ENCODE measurements at places on chromosomes 1 and 21.
A peak's percentile ranks its signal among the peaks of the same experiment; 100 is the strongest.

- DNase-seq = no peak
These were observed 25.4 kb upstream of the CGN start for GRCh38 chr1:151485685-151486255.

DNA sequence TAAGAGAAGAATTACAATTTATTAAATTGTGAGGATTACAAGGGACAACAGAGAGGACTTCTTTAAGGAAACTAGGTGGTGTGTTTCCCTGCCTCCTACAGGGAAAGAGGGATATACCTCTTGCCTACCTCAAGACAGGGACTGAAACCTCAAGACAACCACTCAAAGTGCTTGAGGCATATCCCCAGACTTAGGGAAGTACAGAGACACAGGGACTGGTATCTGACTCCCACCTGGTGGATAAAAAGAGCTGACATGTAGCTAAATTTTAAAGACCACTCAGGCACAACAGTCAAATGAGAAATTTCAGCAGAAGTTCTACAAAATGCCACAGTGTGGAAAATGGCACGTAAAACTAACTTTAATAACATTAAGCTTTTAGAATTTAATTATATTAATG is 21.3 kb downstream of the DENND2C start:
- no peak for DNase-seq

GRCh38 chr1:246428542-246429308 is 78.4 kb downstream of the SMYD3 start:
- no peak for DNase-seq

DNA sequence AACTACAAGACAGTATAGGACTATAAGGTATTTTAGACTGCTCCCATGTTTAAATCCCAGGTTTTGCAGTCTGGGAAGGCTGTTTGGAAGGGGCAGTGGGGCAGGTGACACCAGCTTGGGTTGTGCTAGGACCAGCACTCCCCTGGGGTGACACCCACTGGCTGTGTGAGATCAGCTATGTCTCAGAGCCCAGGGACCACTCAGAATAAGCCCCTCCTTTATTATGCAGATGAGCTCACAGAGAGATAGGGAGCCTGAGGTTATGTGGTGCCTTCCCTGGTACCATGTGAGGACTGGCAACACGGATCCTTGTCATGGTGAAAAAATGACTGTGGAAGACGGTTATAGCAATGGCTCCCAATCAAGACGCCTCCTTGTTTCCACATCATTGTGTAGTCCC is 71.0 kb downstream of the NENF start:
- DNase-seq = no peak

GRCh38 chr1:40316595-40317393 is at the start of gene COL9A2:
COL9A2 (minus strand) TSS chr1:40317286; CDS start chr1:40317197, 89 bp downstream.
- peak; percentile 46 for DNase-seq

DNA sequence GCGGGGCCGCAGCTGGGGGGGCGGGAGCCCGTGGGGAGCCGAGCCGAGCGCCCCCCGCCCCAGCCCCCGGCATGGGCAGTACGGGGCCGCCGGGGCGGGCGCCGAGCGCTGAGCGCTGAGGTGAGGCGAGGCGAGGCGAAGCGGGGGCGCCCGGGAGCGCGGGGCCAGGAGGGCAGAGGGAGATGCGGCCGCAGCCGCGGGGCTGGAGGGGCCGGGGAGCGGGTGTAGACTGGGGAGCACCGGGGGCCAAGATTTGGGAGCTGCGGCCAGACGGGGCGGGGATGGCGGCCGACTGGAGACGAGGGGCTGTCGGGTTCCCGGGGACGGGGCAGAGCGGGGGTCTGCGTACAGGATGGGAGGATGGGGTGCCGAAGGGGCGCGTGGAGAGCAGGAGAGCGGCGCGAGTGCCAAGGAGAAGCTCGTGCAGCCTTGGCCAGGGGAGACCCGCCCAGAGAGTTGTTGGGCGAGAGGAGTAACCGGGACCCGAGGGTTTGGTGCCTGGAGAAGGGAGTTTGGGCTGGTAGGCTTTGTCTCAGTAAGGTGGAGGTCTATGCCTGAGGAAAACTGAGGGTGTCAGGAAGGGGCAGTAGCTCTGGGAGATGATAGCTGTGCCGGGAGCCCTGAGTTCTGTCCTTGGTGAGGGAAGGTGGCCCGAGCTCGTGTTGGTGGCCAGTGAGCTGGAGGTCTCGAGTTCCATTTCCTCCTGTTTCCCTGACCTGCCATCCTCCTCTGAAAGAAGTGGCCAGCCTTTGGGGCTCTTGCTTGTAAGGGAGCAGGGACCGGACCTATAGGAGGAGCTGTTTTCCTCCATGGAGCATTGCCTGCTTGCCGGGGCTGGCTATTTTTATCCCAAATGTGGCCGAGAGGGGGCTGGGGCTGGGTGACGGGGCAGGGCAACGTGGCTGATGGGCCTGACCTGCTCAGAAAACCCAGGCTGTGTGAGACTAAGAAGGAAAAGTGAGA is 539 bp downstream of the ATP8B2 start:
- peak; percentile 23 for DNase-seq

DNA sequence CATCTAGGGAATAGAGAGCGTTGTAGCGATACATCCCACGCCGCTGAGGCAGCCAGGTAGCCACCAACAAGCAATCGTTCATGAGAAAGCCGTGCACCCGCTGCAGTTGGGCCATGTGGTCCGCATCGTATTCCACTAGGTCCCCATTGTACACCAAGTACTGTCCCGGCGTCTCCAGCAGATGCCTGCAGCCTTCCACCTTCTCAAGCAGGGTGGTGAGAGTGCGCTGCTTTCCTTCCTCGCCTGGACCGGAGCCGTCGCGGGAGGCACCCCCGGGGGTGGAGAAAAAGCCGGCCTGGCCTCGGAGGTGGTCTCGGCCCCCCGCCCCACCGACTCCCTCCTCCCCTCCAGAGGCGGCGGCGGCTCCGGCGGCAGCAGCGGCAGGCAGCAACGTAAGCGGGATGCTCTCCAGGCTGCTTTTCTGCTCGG is 595 bp downstream of the EXOC8 start:
- DNase-seq = no peak

DNA sequence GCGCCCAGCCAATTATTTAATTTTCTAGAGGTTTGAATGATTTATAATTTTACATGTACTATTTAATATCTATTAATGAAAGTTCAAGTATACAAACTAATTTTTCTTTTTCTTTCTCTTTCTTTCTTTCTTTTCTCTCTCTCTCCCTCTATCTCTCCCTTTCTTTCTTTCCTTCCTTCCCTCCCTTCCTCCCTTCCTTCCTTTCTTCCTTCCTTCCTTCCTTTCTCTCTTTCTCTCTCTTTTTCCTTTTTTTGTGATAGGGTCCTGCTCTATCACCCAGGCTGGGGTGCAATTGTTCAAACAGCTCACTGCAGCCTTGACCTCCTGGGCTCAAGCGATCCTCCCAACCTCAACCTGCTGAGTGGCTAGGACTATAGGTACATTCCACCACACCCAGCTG is 16.1 kb upstream of the KIF14 start:
- DNase-seq = no peak

- no peak for DNase-seq
These were observed 235.2 kb downstream of the DISC1 start for GRCh38 chr1:231861541-231862481.

DNA sequence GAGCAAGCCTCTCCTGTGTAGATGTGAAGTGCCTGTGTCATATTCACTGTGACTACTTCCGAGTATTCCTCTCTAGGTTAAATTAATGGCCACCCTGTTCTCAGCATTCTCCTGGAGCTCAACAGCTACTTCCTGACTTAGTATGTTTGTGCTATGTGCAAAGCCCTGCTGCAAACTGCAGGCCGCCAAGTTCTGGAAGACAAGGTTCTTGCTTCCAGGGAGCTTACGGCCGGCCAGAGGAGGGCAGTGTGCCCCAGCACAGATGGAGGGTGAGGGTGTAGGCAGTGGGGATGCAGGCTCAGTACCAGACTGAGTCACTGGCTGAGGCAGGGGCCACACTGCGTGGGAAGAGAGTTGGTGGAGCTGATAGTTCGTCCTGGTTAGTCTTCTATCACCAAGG is 43.2 kb downstream of the ELK4 start:
- no peak for DNase-seq

- no peak for DNase-seq
These were observed 760.8 kb upstream of the TPTE start for GRCh38 chr21:9760398-9761074.

DNA sequence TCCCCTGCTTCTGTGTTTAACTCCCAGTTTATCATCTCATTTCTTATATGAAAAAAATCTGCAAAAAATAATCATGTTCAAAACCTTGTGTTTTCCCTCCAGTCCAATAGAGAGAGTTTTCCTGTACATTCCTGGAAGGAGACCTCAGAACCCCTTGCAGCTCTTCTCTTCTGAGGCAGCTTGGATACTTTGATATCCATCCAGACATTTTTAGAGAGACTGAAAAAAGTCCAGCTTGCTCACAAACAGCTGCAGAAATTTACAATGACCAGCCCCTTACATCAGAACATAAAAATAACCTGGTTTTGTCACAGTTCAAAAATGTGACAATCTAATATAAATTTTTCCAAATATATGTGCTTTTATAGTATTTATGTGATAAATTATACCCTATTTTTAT is 73.3 kb upstream of the C1orf115 start:
- no peak for DNase-seq

DNA sequence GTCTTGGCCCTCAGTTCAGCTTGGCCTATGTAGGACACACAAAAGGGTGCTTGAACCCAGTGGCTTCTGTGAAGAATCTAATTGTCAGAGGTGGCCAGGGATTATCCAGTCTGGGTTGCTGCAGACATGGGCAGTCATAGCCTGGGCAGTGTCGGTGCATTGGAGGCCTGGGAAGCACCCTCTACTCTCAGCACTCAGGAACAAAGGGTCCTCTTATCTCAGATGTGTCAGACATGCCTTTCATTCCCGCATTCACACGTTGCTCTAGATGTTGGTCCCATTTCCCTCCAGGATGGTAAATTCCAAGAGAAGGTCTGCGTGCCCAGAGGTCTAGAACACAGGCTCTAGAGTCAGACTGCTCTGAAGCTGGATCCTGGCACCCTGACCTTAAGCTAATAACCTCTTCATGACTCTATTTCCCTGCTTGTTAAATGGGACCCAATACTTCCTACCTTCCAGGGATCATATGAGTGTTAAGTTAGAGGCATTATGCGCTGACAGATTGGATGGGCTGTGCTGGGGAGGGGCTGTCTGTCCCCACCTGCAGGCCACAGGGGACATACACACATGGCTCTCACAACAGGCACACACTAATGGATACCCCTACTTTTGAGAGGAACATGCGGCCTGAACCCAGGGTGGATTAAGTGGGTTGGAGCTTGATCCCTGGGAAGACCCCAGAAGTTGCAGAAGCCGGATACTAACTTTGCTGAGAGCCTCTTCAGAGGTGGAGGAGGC is 16.5 kb upstream of the EDN2 start:
- DNase-seq = no peak

- DNase-seq = no peak
These were observed 618 bp upstream of the SERTAD4 start for GRCh38 chr1:210231846-210232510.

- no peak for DNase-seq
These were observed 35.0 kb upstream of the TDRD10 start for GRCh38 chr1:154466921-154467417.

- DNase-seq = no peak
These were observed 5.3 kb upstream of the FAM78B start for GRCh38 chr1:166172106-166172505.

DNA sequence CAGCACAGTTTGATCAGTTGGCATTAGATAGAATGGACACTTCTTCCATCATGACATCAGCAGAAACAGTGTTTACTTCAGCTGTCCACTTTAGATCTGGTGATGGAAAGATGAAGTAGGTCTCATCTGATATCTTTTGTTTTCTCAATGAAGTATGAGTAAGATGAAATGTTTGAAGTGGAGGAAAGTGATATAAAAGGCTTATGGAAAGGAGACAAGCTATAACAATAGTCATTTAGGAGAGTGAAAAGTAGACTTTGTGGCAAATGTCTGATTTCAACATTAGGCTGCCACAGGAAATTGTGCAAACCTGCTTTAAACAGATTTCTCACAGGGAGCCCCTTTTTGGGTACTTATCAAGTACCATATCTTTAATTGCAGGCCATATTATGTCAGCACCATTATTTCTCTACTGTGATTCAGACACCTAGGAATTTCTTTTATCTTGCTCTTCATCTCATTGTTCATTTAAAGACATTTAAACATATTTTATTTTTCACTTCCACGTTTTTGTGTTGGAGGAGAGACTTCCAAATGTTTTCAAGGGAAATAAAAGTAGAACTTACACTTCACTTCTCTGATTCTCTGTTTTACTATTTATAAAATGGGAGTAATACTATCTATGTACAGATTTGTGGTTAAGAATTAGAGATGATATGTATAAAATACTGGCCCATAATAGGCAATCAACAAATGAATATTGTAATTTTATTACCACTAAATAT is 18.1 kb downstream of the PDC start:
- DNase-seq = no peak

- no peak for DNase-seq
These were observed 82.7 kb upstream of the ZBTB18 start for GRCh38 chr1:243968413-243968812.

- no peak for DNase-seq
These were observed 13.3 kb downstream of the ZBTB8OS start for GRCh38 chr1:32636914-32637645.

DNA sequence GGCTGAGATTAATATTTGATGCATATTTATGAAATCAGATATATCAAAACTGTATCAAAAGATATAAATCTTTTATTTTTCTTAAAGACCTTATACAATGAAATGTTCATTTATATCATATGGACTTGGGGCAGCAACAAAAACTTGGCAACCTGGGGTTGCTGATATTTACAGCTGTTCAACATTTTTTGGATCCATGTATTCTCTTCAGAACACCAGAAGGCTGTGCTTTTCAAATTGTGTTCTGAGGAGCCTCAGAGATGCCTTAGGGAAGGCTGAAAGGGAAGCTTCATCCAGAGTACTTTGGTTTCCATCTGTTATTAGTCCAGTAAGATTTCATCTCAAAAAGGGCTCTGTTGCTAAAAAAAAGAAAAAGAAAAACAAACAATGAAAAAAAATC is 94.8 kb downstream of the DISC1 start:
- DNase-seq = no peak

- no peak for DNase-seq
These were observed 27.2 kb downstream of the IRF2BP2 start for GRCh38 chr1:234582681-234583301.

DNA sequence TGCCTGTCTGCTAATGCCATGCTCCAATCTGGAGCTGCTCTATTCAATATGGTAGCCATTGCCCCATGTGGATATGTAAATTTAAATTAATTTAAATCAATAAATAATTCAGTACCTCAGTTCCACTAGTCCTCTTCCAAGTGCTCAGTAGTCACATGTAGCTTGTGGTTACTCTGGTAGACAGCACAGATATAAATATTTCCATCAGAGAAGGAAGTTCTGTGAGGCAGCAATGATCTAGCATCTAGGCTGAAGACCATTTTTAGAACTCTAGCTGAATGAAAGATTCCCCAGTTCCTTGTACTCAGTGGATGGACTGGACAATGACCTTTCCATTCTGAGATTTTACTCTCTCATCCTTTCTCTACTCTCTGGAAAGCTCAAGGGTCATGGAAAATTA is 25.8 kb upstream of the CAPZB start:
- no peak for DNase-seq

DNA sequence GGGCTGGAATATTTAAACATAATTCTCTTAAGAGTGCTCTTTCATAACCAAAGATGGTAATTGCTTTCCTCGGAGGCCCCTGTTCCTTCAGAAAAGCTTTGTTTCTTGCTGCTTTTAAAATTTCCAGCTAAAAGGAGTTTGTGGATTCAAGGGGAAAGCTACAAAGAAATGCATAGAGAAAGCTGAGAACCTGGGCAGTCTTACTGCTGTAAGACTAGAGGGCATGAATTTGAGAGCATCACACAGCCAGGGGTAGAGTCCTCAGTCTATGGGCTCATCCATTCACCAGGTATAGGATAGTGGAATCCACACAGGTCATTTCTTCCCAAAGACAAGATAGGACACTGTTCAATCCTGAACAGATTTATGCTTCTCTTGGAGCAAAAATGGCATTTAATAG is 186.3 kb upstream of the PLD5 start:
- DNase-seq = no peak
